ENCODE measurements at places on chromosomes 3 and 15.

GRCh38 chr3:160564258-160564911 lies 986 bp downstream of the KPNA4 start:
- DNase-seq: no peak

DNA sequence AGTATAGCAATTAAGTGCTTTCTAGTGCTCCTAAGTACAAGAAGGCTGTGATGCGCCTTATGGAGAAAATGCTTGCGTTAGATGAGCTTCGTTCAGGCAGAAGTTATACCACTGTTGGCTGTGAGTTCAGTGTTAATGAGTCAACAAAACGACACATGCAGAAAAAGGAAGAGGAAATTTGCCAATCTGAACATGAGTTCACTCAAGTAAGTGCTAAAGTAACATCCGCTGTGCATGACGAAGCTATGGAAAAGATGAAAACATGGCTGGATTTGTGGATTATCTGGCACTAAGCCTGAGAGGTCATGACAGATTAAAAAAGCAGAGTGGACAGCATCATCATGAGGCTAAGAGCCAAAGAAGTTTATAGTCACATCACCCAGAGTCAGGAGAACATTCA lies 36.9 kb downstream of the SH3BP5 start:
- DNase-seq: no peak

GRCh38 chr3:77271711-77272110 lies 231.8 kb downstream of the ROBO2 start:
- DNase-seq: no peak

- DNase-seq: no peak
Observed at GRCh38 chr3:4814305-4814903, 164.8 kb upstream of the BHLHE40 start.

GRCh38 chr3:102006812-102007485 lies 157.6 kb downstream of the NFKBIZ start:
- DNase-seq: peak; percentile 97

DNA sequence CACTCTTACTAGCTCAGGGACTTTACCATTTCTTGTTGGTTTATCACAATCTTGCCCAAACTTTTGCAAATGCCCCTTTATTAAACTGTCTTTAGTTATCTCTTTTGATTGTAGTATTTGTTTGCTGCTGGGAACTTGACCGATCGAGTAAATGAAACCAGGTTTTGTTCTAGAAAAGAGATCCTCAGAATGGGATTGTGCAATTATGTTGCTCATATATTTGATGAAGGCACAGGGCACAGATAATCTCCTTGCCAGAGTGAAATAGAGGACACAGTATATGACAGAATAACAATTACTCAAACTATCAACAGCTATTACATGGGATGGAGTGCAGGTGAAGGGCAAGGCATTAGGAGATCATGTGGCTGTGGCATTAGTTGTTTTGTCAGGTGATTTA lies 216.6 kb upstream of the RASGRP1 start:
- DNase-seq: no peak

GRCh38 chr15:27358751-27359434 lies 387.9 kb downstream of the GABRG3 start:
- no peak for DNase-seq

DNA sequence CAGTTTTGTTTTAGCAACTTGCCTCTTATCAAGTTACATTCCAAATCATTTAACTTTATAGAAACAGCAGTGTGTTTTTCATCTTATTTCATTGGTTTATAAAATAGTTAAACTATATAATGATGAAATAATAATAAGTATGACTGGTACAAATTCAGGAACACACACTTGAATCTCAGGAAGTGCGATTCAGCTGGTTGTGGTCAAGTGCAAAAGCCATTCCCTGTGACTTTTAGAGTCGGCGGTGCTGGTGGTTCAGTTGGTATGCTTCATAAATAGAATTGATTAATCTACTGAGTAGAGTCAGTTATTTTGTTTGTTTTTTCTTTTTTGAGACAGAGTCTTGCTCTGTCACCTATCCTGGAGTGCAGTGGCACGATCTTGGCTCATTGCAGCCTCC lies 22.7 kb downstream of the SACM1L start:
- DNase-seq: no peak

DNA sequence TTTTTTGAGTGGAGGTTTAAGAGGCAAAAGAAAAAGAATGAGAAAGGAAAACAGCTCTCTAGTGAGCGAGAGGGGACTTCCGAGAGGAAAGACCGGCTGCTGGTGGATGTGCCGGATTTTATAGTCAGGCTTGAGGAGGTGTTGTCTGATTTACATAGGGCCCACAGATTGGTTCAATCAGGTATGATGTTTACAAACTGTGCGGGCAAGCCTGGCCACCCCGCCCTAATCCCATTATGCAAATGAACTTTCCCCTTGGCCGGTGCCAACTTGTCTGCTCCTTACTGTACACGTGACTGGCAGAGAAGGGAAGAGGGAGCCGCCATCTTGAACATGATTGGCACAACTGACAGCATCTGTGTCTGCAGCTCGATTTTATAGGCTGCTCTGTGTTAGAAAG lies 44.7 kb downstream of the FAM43A start:
- DNase-seq: no peak
